ENCODE measurements at places on chromosomes 5 and 9.

- DNase-seq = no peak
Measured at GRCh38 chr5:122295138-122295537, 16.9 kb upstream of the SNCAIP start.

DNA sequence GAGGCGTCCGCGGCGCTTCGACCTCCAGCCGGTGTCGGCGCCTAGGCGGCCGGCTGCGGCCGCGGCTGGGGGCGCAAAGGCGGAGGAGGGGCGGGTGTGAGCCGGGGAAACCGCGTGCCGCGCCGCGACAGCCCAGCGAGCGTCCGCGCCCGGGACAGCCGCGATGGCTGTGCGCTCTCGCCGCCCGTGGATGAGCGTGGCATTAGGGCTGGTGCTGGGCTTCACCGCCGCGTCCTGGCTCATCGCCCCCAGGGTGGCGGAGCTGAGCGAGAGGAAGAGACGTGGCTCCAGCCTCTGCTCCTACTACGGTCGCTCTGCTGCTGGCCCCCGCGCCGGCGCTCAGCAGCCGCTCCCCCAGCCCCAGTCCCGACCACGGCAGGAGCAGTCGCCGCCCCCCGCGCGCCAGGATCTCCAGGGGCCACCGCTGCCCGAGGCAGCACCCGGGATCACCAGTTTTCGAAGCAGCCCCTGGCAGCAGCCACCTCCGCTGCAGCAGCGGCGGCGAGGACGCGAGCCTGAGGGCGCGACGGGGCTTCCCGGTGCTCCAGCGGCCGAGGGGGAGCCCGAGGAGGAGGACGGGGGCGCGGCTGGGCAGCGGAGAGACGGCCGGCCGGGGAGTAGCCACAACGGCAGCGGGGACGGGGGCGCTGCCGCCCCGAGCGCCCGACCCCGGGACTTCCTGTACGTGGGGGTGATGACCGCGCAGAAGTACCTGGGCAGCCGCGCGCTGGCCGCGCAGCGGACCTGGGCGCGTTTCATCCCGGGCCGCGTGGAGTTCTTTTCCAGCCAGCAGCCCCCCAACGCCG is 605 bp downstream of the CHSY3 start:
- DNase-seq = no peak

- no peak for DNase-seq
Measured at GRCh38 chr9:100554935-100555401, 22.9 kb upstream of the CAVIN4 start.

DNA sequence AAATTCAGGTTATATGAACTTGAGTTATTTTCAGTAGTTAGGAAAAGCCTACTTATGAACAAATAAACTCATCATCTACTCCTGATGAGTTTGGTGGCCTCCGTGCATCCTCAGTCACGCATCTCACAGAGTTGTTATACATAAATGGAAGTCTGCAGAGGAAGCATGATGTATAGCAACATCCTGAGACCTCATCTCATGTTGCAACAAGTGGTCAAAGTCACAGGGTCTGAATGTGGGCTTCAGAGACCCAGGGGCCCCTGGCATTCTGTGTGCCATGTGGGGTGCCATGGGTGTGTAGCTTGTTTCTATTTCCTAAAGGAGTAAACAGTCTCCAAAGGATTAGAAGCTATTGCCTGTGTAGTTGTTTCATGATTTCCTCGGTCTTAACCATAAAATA is 216.5 kb downstream of the IRX2 start:
- DNase-seq = no peak

All from smooth muscle cell of the brain vasculature (primary cell).